ENCODE measurements at places on chromosomes 12 and 14.

DNA sequence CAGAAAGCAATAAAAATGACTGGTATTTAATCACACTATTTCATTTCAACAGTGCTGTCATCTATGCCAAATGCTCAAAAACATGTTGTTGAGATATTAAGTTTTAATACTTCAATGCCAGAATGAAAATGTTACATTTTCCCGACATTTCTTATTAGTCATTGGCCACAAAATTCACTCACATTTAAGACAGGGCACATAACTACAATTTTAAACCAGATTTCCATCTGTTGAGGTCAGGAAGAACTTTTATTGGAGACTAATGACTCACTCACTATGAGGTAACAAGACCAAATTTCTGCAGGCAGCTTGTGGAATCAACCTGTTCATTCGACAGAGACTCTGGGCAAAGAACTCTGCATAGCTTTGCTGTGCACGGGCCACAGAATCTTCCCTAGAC, 36.8 kb downstream of the PPTC7 start:
- DNase-seq: no peak

- peak; percentile 93 for DNase-seq
These were observed at the start of gene NAA30 for GRCh38 chr14:57390037-57390805. TSS of gene NAA30 (plus strand) at chr14:57390586. CDS start at chr14:57390958, 372 bp downstream.

DNA sequence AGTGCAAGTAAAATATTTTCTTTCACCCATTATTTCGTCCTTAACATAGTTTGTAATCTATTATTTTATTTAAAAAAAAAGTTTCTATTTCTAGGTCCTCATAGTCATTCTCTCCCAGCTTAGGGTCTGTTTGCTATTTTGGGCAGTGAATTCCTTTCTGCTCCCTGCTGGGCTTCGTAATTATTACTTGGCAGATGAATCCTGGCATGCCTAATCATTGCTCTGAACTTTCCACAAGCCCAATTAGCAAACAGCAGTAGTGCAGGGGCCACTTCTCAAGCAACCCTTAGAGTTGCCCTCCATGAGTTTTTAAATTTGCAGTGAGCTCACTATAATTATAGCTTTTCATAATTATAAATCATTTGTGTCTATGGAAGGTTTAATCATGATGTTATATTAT, 1378.3 kb upstream of the SEL1L start:
- DNase-seq: no peak

- DNase-seq: no peak
These were observed 23.6 kb downstream of the MMAB start for GRCh38 chr12:109549613-109550270.

- DNase-seq: no peak
These were observed 36.1 kb downstream of the CPSF6 start for GRCh38 chr12:69275471-69275891.

DNA sequence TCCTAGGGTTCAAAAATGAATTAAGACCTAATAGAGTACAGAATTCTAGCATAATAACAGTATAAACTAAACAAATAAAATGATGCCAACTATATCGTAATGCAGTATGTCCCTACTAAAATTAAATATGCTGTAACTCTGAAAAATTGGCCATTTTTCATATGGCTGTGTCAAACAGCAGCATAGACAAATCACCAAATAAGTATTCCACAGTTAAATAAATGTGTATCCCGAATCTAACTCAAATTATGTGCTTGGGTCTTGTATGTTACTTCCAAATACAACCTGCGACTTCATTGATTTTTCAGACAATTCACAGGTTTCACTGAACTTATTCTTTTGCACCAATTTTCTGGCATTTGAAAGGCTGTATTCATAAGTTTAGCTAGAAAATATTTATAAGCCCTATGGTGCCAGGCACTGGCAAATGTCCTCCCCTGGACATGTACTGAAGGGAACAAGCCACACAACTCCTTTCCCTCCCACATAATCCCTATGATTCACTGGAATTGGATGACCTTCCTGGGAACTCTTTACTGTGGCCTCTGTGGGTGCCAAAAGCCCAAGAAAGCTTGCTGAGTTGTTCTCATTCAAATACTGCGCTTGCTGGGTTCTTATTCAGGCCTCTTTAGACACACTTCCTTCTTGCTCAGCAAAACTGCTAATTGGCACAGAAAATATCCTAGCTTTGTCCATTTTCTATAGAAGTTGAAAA, 108.8 kb downstream of the KITLG start:
- DNase-seq: no peak

All from CD4-positive, alpha-beta T cell treated with Interleukin-17A for 4 hours (primary cell).